ENCODE measurements at places on chromosomes 2 and 18.
A peak's percentile ranks its signal among the peaks of the same experiment; 100 is the strongest.

DNA sequence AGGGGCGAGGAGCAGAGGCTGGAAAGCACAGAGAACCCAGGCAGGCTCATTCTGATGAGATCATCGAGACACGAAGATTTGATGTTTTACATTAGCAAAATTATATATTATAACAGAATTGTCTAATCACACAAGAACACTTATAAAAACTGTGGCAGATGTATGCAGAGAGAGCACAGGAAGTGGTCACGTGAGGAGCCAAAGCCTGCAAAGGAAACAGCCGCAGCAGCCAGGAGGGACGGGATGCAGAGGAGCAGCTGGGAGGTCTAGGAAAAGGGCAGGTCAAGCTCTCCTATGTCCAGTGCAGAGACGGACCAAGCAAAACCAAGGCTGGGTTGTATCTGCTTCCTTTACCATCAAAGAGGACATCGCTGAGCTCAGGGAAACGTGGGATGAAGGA lies 355.1 kb upstream of the MYT1L start:
- DNase-seq: peak; percentile 2

- DNase-seq: no peak
Observed at GRCh38 chr2:109632158-109632789, 18.1 kb downstream of the SOWAHC start.

GRCh38 chr2:221943076-221943810 lies 355.6 kb downstream of the PAX3 start:
- no peak for DNase-seq

DNA sequence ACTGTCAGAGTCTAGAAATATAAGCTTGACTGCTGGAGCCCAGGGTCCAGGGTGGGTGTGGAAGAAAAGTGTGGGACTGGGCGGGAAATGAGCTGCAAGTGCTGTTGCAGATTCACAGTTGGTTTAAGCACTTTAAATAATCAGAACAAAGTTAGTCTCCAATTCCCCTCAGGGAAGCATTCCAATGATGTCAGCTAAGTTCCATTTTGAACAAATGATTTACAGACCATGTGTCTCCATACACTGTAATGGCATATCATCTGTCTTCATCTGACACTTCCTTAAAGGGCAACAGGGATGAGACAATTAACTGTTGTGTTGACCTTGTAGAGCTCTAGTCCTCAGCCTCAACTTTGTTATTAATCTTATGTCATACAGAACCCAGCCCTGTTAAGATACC lies 31.5 kb upstream of the REG3A start:
- no peak for DNase-seq

DNA sequence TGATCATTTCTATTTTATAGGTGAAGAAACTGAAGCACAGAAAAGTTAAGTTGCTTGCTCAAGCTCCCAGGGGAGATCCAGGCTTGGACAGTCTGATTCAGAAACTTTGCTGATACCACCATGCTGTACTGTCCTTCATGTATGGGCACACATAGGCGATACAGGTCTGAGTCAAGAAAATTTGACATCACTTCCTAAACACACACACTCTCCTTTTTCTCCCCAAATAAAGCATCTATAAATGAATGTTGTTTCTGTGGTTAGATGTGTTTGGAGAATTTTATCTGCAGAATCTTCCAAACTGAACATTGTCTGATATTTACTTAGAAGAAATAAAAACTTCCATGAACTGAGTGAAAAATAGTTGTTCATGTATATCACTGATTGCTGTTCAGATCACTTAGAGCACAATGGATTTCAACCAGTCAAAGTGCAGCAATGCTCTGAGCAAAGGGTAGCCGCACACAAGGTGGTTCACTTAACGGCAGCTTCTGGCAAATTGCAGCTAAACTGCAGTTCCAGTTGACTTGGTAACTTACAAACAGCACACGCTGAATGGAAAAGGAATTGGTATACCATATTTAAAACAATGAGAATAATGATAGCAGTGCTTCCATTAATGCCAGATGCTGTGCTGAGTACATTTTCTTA lies 10.0 kb upstream of the AGFG1 start:
- no peak for DNase-seq

DNA sequence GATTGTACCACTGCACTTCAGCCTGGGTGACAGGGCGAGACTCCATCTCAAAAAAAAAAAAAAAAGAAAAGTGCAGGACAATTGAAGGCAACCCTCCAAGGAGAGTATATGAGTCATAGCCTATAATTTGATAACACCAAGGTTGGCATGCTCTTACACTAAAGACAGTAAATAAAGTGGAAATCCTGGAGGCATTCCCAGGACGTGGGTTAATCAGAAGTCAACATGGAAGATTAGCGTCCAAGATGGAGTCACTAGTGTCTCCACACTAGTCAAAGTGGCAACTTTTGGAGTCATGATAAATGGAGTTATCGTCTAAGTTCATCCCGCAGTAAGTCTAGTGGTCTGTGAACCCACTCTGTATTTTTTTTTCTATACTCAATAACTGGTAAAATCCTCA lies 21.2 kb upstream of the UGGT1 start:
- no peak for DNase-seq

DNA sequence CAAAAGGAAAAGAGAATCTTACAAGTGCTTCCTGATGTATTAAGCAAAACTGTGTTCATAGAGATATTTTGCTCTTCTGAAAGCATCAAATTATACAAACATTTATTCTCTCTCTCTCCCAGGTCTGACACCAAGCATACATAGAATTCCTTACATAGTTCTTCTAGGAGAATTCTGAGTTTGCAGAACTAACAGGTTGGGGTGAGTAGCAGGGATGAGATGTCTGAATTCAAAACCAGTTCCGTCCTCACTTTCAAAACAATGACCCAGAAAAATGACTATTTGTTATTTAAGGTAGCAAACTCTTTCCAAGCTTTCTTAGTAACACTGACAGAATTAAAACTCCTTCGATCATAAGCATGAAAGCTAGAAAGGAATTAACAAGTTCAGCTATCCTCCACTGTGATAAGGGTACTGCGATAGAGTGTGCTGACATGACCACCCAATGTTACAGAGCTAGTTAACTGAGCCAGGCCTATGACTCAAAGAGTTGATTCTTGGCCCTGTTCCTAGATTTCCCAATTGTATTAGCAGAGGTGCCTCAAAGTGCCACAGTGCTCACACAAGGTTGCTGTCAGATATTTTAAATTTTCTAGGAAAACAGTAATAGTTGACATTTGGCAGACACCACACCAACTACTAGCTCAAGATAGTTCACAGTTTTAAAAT lies 85.8 kb upstream of the SETBP1 start:
- DNase-seq: no peak

DNA sequence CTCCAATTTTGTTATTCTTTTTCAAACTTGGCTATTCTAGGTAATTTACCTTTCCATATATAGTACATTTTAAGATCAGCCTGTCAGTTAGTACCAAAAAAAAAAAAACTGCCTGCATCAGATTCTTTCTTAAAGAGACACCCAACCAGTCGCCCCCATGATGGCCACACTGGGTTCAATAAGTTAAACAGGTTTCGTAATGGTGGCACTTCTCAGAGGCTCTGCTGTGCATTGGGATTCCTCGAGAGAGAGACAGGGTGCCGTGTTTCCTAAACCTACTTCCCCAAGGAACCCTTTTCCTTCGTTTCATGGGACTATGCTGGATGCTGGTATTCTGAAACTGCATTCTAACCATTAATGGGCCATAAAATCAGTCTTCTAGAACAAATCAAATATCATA lies 37.4 kb downstream of the MYO7B start:
- no peak for DNase-seq

DNA sequence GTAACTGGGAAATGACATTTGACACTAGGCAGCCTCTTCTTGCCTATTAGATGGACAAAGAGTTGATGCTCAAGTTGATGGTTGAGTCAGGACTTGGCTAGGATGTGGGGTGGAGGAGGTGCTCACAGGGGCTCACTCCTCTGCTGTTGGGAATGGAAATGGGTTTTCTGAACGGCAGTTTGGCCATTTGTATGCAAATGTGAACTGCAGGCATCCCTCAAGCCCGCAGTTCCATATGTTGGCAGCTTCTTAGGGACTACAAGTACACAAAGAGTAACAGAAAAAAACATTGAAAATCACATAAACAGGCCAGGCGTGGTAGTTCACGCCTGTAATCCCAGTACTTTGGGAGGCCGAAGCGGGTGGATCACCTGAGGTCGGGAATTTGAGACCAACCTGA lies 80.8 kb downstream of the INPP5D start:
- DNase-seq: no peak

- no peak for DNase-seq
Observed at GRCh38 chr2:20757405-20758090, 65.4 kb downstream of the LDAH start.

DNA sequence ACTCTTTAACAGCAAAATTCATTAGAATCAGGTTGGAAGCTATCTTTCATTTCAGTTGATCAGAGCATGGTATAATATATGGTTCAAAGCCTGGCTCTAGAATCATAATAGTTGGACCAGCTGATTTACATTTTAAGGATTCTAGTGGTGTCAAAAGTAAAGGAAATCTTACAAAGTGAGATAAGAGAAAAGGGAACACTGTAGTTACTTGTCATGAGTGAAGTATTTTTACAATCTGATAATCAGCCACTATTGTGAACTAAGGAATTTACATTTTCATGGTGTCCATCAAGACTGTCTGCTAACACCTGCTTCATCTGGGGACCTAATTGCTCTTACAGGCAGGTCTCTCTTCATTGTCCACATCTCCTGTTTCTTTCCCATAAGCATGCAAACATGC lies 161.1 kb downstream of the SLC39A10 start:
- DNase-seq: no peak

- no peak for DNase-seq
Observed at GRCh38 chr2:64599469-64599868, 54.2 kb downstream of the SERTAD2 start.

- no peak for DNase-seq
Observed at GRCh38 chr2:121235542-121235941, 49.5 kb downstream of the TFCP2L1 start.

DNA sequence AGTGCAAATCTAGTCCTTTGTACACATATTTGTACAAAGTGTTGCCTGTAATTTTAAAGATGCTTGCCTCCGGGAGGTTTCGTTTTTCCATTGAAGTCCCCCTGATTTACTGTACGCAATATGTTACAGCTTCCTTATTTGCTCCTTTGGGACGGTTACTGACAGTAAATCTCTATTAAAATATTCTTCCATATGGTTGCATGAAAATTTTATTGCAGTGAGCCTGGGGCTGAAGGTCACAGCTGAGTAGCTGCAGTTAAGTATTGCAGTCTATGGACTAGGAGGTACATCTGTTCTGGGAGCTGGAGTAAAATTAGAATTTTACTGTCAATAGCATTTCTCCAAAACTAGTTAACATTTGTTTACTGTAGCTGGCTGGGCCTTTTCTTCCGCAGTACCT lies 119.2 kb downstream of the ETAA1 start:
- DNase-seq: no peak

GRCh38 chr18:10979411-10979810 lies 170.0 kb downstream of the PIEZO2 start:
- DNase-seq: no peak

- DNase-seq: no peak
Observed at GRCh38 chr2:33104726-33105125, 158.0 kb downstream of the LTBP1 start.

GRCh38 chr2:212402316-212402715 lies 136.3 kb downstream of the ERBB4 start:
- DNase-seq: no peak

GRCh38 chr2:201858281-201859184 lies 52.2 kb downstream of the CDK15 start:
- peak; percentile 17 for DNase-seq

- DNase-seq: no peak
Observed at GRCh38 chr2:33406622-33407021, 69.8 kb upstream of the RASGRP3 start.

DNA sequence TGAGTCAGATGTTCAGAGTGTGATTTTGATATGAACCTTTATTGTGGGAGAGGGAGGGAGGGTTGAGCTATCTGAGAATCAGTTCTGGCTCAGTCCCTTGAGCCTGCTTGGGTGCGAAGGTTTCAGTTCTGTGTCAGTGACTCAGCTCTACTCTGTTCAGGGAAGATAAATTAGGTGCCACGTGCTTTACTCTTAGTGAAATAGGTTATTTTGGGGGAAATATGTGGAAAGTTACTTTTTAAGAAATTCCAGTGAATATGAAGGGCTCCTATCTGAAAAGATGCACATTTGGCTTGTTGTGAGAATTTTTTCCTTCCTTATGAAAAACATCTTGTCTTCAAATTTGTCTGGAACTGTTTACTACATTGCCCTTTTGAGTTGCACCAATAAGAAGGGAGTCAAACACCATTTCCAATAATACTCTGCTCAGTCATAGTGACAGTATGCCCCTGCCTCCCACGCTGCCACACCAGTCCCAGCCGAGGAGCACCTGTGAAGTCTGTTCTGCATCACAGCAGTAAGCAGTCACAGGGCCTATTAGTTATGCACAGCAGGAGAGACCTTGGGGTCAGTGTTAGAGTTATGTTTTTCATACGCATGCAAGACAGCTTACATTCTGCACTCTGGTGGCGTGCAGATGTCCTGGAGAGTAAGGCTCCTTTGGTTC lies 32.8 kb upstream of the DNAH7 start:
- peak; percentile 26 for DNase-seq

- DNase-seq: no peak
Observed at GRCh38 chr2:223548194-223548593, 54.0 kb downstream of the SCG2 start.

DNA sequence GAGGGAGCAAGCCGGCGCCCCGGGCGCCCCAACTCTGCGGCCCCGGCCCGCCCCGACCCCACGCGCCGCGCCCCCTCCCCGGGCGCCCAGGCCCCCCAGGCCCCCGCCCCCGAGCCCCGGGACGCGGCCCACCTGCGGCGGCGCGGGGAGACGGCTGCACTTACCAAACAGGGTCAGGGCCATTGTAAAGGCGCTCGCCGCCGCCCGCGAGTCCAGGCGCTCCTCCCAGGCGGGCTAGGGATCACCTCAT lies 526 bp downstream of the CHN1 start:
- DNase-seq: no peak

GRCh38 chr2:186060744-186061440 lies 322.3 kb downstream of the FSIP2 start:
- DNase-seq: no peak

- no peak for DNase-seq
Observed at GRCh38 chr2:120224735-120225548, 1.7 kb upstream of the TMEM185B start.

Data from activated CD4-positive, alpha-beta T cell treated with anti-CD3 and anti-CD28 coated beads, Interleukin-2, amount 50 U/mL, for 48 hours (primary cell).